ENCODE measurements at places on chromosomes 4 and X.

- no peak for DNase-seq
These were observed 77.3 kb downstream of the CHRNA9 start for GRCh38 chr4:40412388-40412787.

DNA sequence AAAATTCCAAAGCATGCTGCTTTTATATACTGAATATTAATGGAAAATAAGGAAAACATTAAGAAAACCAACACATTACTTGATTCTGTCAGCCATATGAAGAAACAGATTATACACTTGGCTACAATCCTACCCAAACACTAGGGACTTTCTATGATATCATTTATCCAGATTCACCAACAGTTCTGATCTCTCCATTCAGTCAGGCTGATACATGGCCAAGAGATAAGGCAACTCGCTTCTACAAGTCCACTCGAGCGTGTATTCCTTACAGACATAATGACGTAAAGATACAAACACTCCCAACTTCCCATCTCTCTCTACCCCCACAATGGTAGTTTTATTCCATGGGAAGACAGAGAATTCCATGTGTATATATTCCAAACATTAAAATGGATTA is 44.5 kb downstream of the NEK1 start:
- DNase-seq: no peak

GRCh38 chrX:76195579-76195978 is 22.7 kb downstream of the PBDC1 start:
- DNase-seq: no peak

GRCh38 chr4:185742766-185743165 is 69.2 kb downstream of the SORBS2 start:
- DNase-seq: no peak

Measured in OCI-M1 (cell line).